ENCODE measurements at places on chromosomes 7 and 10. TPM values are rescaled to one million over a fixed set of nuclear protein-coding genes. Genes with fewer than 3 reads are reported as not detected.

GRCh38 chr10:662223-662605 is 27.3 kb downstream of the DIP2C start:
- no peak for DNase-seq

DNA sequence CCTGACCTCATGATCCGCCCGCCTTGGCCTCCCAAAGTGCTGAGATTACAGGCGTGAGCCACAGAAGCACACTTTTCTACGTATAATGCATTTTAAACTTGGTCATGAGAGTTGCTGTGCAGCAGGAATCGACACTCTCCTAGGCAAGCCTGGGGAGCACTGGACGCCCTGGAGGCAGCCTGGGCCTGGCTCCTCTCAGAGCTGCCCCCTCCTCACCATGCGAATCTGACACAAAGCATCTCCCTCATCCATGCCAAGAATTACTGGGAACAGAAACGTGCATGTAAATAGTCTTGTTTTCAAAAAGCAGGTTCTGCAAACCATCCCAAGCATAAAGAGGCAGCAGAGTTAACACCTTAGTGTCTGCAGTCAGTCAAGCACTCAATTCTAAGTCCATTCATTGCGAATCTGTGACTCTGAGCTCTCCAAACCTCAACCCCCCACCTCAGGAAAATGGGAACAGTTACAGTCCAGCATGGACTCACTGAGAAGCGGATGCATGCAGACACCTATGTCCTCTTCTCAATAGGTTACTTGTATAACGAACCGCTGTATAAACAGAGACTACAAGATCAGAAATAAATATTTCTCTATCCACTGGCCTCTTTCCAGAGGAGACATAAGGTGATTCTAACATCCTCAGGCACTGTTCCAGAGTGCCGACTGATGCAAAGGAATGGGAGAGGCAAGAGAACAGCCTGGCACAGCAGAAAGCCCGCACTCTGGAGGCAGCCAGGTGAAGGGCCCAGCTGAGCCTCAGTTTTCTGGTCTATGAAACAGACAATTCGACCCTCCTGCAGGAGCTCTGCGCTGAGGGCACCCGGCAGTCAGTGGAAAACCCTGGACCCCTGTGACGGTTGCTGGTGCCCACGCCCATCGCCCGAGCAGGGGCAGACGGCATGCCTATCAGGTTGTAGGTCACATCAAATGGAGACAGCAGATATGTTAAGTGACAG is 68.9 kb downstream of the MAD1L1 start:
- DNase-seq, result no peak

BAIAP2L1 gene
- total RNA-seq, result 0.58 TPM

DNA sequence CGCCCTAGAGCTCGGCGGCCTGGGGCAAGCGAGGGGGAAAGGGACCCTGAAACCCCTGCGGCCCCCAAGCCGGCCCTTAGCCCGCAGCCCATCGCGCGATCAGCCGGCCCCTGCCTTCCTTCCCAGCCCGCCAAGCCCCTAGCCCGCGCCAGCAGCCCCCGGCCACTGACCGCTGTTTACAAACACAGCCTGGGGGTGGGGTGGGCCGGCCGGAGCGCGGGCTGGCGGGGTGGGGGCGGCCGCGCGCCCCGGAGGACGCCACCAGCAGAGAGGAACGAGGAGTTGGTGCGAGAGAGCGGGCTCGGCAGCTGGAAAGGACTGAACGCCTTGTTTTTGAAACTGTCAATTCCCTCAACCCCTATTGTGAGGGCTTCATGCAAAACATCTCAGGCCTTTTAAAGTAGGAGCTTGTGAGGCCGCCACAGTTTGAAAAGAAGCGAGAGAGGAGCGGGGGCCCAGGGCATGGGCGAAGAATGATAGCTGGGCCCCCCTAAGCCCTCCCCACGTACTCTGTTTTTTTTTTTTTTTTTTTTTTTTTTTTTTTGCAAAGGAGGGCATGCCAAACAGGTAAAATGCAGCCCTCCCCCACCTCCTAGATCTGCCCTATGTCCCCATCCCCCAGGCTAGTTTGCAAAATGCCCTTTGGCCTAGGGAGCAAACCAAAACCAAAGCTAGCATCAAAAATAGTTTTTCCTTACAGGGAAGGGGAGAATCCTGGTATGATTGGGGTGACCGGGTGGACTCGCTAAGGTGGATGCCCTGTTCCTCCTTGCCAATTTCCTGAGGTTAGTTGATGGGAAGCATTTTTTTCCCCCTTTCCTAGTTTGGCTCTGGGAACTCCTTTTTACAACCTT is 15.0 kb downstream of the SKIDA1 start:
- no peak for DNase-seq

Data from CD8-positive, alpha-beta memory T cell (primary cell).